ENCODE measurements at places on chromosomes 6 and 20.

GRCh38 chr6:70221025-70221714, 81.7 kb downstream of the COL9A1 start:
- no peak for DNase-seq

DNA sequence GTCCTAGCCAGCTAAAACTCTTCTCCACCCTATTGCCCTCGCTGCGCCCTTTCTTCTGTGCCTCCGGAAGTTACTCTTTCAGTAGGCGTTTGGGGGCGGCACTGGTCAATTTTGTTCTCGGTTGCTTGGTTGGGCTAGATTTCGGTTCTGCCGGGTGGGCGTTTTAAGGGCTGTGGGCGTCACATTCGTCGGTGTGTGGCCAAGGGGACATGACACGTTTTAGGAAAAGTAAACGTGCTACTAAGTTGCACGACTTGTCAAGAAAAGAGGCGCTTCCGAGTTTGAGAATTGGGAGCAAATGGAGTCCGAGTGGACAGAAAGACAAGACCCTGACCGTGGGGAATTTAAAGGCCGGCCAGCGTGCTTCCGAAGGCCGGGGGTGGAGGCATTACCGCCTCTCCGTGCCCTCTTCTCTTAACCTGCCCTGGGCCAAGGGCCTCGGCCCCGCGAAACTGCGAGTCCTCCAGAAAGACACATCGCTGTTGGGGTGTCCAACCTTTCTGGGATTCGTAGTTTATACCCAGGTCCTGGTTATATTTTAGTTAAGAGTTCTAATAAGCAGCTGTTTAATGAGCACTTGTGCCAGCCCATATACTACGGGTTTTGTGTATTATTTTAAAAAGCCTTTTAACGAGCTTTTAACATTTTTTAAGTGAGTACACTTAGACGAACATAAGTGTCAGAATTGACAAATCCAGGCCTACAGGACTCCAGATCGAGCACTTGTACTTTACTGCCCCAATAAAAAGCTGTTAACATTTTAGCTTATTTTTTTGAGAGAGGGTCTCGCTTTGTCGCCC, 664 bp upstream of the BAG6 start:
- DNase-seq: no peak

GRCh38 chr6:150589852-150590251, 9.8 kb upstream of the PLEKHG1 start:
- DNase-seq: no peak

- peak; percentile 72 for DNase-seq
Observed at GRCh38 chr6:150418827-150419594, 50.2 kb downstream of the IYD start.

DNA sequence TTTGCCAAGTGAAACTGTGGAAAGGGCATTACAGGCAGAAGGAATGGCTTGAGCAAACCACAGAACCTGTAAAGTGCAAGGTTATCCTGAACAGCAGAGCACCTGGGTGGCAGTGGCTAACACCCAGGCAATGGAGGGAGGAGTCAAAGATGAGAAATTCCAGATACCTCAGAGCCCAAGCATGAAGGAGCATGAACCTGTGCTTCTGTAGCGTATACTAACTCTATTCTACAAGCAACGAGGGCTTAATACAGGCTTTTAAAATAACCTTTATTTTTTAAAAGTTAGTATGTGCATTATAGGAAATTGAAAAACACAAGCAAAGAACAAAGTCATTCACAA, 77.0 kb downstream of the CNBD2 start:
- DNase-seq: no peak
